ENCODE measurements at places on chromosomes 7 and 10.

GRCh38 chr7:41415471-41416207 lies 287.3 kb downstream of the INHBA start:
- H3K4me3 ChIP-seq: no peak overlapping the region
- H3K27me3 ChIP-seq: no peaks in the 10 kb centered on the region
- H3K36me3 ChIP-seq: no peaks in the 10 kb centered on the region
- no peak overlapping the region for H3K27ac ChIP-seq
- H3K4me1 ChIP-seq: no peaks in the 10 kb centered on the region

GRCh38 chr7:67619175-67619574 lies 622.5 kb downstream of the TYW1 start:
- no peak overlapping the region for H3K27ac ChIP-seq
- no peak for DNase-seq
- H3K27me3 ChIP-seq: no peaks in the 10 kb centered on the region
- H3K4me3 ChIP-seq: no peak overlapping the region
- H3K36me3 ChIP-seq: no peaks in the 10 kb centered on the region

GRCh38 chr10:132945125-132945893 lies 2.9 kb upstream of the CFAP46 start:
- no peak for DNase-seq
- H3K4me3 ChIP-seq: no peak overlapping the region
- no peaks in the 10 kb centered on the region for H3K36me3 ChIP-seq
- no peaks in the 10 kb centered on the region for H3K4me1 ChIP-seq
- H3K27me3 ChIP-seq: peaks cover 30% of the 10 kb centered on the region

DNA sequence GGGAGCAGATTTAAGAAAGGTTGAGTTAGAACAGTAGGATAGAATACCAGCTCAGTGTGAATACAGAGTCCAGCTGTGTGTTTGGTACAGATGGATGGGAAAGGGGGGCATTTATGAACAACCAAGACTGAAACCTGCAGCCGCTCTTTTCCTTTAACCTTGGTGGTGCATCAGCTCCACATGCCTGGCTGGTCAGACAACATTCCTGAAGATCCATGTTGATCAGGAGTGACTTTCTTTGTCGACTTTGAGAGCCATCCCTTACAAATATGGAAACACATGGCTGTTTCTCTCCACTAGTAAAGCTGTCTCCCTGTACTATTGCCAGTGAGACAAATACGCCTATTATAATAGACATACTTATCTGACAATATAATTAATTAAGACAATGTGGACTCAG lies 476.5 kb upstream of the IGFBP3 start:
- no peaks in the 10 kb centered on the region for H3K27me3 ChIP-seq
- H3K36me3 ChIP-seq: no peaks in the 10 kb centered on the region
- no peaks in the 10 kb centered on the region for H3K4me1 ChIP-seq
- no peak overlapping the region for H3K27ac ChIP-seq
- H3K4me3 ChIP-seq: no peak overlapping the region

DNA sequence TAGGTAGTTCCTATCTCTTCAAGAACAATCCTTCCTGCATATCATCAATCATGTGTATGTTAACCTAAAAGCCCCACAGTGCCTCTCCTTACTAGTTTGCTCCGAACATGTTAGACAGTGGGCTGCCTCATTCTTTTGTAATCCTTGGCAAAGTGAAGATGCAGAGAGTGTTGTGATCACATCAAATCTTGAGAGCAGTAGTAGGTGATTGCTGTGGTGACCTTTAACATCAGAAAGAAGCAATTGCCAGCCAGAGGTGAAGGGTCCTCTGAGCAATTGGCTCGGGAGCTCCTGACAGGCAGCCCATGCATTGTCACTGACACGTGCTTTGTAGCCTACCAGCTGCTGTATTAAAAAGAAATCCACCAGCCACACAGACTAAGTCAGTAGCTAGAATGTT lies 19.6 kb upstream of the GSTK1 start:
- no peaks in the 10 kb centered on the region for H3K36me3 ChIP-seq
- no peak for DNase-seq
- no peaks in the 10 kb centered on the region for H3K27me3 ChIP-seq
- H3K27ac ChIP-seq: no peak overlapping the region
- no peaks in the 10 kb centered on the region for H3K4me1 ChIP-seq
- H3K4me3 ChIP-seq: no peak overlapping the region

DNA sequence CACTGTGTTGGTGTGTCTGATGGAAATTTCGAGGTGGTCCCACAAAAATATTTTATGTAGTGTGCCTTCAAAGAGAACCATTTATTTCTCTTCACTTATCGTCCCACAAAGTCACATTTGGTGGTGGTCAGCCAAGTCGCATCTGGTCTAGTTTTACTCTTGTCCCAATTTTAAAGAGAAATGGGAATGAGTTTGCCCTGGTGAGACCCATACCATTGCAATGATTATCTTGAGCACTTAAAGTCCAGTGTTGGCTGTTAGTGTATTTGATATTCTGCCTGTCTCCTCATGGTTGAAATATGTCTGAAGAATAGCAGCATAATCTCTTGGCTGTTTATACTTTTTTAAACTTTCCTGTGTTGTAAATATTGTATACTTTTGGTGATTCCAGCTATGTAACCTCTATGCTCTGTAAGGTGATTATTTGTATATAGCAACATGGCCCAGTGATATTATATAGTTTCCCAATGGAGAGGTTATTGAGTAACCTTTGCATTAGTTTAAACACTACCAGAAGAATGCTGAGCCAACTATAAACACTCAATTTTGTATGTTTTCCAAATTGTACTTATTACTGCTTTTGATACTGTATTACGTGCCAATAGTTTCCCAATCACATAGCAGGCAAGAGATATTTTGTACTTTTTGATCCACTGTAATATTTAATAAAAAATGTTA lies 172.2 kb downstream of the RTKN2 start:
- H3K36me3 ChIP-seq: peaks cover 17% of the 10 kb centered on the region
- DNase-seq: no peak
- H3K4me1 ChIP-seq: no peaks in the 10 kb centered on the region
- no peaks in the 10 kb centered on the region for H3K27me3 ChIP-seq
- no peak overlapping the region for H3K27ac ChIP-seq
- no peak overlapping the region for H3K4me3 ChIP-seq

GRCh38 chr10:112532189-112532588 lies 85.2 kb downstream of the VTI1A start:
- H3K27ac ChIP-seq: no peak overlapping the region
- peaks cover 4% of the 10 kb centered on the region for H3K4me1 ChIP-seq
- H3K36me3 ChIP-seq: peaks cover 4% of the 10 kb centered on the region
- DNase-seq: no peak

DNA sequence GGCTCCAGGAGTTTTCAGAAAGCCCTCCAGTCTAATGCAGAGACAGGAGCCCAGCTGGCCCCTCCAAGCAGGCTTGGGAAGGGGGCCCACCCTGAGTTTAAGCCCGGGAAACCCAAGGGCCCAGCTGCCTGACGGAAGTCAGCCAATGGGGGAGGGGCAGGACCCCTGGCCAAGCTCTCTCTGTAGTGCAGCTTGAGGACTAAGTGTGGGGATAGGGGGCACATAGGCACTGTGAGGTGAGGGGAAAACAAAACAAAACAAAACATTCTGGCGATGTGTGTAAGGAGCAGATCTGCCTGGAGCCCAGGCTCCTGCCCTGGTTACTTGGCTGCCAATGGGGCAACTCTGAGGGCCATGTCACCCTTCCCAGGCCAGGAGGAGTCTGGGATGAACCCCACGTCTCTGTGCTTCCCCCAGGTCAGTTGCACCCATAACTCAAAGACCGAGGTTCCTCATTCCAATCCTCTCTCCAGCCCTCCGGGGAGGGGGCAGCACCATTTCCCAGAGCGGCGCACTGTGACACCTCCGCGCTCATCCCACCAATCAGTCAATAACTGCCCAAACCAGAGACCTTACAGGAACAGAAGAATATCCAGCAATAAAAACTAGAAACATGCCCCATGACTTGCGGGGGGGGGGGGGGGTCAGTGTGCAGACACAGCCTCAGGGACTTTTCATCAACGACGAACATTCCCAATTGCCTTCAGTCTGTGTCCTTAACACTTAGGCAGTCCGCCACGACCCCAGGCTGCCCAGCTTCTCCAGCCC lies 1.7 kb downstream of the CXCL12 start:
- H3K27ac ChIP-seq: peak overlapping the region; percentile 42
- no peaks in the 10 kb centered on the region for H3K36me3 ChIP-seq
- H3K27me3 ChIP-seq: peaks cover 63% of the 10 kb centered on the region
- peak overlapping the region; percentile 39 for H3K4me3 ChIP-seq
- no peak for DNase-seq

GRCh38 chr7:2205036-2205780 lies 27.5 kb downstream of the MAD1L1 start:
- H3K27me3 ChIP-seq: no peaks in the 10 kb centered on the region
- H3K4me3 ChIP-seq: no peak overlapping the region
- no peak overlapping the region for H3K27ac ChIP-seq
- no peak for DNase-seq

Data from thymus (tissue), 14 donors.